ENCODE measurements at places on chromosomes 6 and 20. TPM values are rescaled to one million over a fixed set of nuclear protein-coding genes. Genes with fewer than 3 reads are reported as not detected.

Gene RIMS4
- 1.3 TPM for total RNA-seq

Gene QKI
- total RNA-seq = 154 TPM

Gene ADGRF1
- total RNA-seq = not detected

Gene ME1
- total RNA-seq = 32.6 TPM

Gene CLIC5
- under 0.01 TPM for total RNA-seq

Gene LAMA4
- total RNA-seq = 518 TPM

Gene PPP1R16B
- total RNA-seq = 0.13 TPM

Gene COL9A3
- total RNA-seq = 0.39 TPM

Gene ZNF335
- 15.4 TPM for total RNA-seq

Gene MARCKS
- 101 TPM for total RNA-seq

Gene ADGRF4
- 0.10 TPM for total RNA-seq

Gene DEF6
- 0.59 TPM for total RNA-seq

Gene KIZ
- 8.2 TPM for total RNA-seq

Gene ACSS1
- 1.7 TPM for total RNA-seq

Gene CLVS2
- total RNA-seq = not detected

Gene QRSL1
- 8.6 TPM for total RNA-seq

Gene SCRT2
- total RNA-seq = not detected

Data from smooth muscle cell of the pulmonary artery (primary cell).